ENCODE measurements at places on chromosomes 2 and 18.
A peak's percentile ranks its signal among the peaks of the same experiment; 100 is the strongest.

GRCh38 chr2:29751390-29751789, 170.0 kb downstream of the ALK start:
- DNase-seq = no peak

DNA sequence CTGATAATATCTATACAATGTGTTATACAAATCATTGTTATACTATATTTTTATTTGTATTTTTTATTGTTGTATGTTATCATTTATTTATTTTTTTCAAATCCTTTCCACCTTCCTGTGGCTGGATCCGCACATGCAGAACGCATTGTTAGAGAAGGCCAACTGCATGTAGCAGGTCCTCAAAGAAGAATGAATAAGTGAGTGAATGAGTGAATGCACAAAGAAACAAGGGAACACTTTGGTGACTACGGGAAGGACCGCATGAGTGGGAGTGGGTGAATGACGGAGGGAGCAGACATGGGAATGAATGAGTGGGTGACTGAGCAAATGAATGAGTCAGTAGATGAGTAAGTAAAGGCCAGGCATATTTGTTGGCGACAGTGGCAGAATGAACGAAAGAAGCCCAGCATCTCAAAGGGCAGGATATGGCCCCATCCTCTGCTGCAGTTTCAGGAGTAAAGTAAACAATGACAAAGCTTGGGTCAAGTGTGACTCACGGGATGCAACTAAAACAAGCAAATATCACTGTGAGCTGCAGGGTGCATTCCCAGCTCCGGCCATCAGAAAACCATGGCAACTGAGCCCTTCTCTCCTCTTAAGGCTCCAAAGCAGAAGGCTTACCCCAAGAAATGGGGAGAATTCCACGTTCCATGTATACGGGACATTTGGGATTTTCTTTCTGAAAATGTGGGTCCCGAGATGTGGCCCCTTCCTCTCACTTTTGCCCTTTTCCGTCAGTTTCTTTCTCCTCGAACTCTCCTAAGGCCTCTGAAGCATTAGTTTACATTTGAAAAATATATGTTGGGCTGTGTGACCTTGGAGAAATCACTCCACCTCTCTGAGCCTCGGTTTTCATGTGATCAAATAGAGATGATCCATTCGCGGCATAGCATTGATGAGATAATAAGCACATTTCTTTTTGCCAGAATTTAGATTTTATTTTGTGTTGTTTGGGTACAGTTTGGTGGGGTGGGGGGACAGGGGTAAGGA, 24.5 kb downstream of the KCNF1 start:
- no peak for DNase-seq

- no peak for DNase-seq
These were observed 432.1 kb upstream of the ID2 start for GRCh38 chr2:8249769-8250168.

DNA sequence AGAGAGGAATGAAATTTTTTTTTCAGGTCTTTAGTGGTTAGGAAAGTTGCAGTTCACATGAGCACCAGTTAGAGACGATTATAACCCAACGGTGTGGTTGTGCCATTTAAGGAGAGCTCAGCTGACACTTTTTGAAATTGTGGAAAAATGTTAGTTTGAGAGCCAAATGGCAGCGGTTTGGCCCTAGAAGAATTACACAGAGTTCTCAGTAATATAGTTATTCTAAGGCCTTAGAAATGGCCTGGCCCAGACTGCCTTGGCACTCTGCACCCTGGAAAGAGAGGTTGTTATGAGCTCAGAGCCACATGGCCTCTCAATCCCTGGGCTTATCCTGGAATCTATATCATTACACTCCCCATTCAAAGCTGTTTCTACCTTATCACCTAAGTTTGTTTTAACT, 117.4 kb downstream of the RHBDD1 start:
- DNase-seq = no peak

GRCh38 chr2:174750923-174751441, 13.3 kb downstream of the CHRNA1 start:
- DNase-seq = peak; percentile 32

- DNase-seq = no peak
These were observed 233.5 kb downstream of the DYM start for GRCh38 chr18:49227001-49227380.

- DNase-seq = no peak
These were observed 1.3 kb downstream of the SDC1 start for GRCh38 chr2:20223407-20224163.

- DNase-seq = no peak
These were observed 9.6 kb downstream of the CALCRL start for GRCh38 chr2:187438455-187438854.

DNA sequence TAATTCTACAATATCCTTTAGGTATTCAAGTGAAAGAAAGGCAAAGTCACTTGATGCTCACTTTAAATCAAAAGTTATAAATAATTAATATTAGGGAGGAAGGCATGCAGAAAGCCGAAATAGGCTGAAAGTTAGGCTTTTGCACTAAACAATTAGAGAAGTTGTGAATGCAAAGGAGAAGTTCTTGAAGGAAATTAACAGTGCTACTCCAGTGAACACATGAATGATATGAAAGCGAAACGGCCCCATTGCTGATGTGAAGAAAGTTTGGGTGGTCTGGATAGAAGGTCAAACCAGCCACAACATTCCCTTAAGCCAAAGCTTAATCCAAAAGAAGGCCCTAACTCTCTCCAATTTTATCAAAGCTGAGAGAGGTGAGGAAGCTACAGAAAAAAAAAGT, 103.1 kb upstream of the CXCR4 start:
- no peak for DNase-seq

DNA sequence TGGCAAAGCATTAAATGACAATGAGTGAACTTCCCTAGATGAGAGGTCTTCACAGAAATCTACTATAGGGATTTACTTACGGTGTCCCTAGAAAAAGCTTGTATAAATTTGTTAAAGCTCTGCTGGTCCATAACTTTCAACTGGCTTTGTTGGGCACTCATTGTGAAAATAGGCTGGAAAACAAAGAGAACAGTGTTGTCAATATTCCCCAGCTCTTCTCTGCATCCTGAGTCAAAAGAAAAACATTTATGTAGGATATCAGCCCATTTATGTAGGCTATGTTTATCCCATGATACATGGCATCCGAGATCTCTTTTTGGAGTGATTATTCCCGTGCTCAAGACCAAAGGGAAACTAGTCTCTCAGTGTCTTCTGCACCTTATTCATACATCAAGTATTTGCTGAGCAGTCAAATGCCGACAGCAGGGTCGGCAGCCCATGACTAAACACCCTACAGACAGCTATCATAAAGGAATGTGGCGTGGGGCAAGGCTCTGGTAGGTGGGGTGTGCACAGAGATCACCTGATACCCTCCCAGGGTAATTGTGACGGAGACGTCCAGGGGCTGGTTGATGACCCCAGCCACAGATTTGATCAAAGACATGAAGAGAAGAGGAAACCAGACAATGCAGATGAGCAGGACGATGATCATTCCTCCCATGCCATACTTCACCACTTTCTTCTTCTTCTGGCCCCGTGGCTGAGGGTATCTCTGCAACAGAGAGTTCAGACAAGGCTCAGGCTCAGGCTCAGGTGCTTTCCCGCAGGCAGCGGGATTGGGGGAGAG, 155.9 kb downstream of the NAPG start:
- DNase-seq = no peak

DNA sequence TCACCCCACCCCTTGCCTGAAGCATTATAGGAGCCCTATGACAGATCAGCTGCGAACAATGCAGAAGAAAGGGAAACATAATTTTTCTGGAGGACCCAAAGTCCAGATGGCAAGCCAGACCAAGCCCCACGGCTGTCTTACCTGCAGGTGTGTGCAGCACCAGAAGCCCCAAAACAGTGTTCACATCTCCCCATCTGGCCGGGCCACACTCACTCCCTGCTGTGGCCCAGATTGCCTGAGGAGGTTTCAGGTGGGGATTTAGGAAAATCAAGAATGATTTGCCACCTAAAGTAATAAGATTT, 11.7 kb upstream of the STK17B start:
- DNase-seq = no peak

DNA sequence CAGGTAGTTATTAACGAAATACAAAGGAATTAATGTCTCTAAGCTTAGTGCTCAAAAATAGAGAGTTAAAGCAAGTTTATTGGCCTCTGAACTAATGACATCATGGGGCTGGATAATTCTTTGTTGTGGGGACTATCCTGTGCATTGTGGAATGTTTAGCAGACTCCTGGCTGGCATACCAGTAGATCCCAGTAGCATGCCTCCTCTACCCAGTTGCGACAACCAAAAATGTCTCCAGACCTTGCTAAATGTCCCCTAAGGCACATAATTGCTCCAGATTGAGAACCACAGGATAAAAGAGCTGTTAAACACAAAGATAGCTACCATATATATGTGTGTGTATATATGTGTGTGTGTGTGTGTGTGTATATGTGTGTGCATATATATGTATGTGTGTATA, 194.5 kb downstream of the ERBB4 start:
- no peak for DNase-seq

DNA sequence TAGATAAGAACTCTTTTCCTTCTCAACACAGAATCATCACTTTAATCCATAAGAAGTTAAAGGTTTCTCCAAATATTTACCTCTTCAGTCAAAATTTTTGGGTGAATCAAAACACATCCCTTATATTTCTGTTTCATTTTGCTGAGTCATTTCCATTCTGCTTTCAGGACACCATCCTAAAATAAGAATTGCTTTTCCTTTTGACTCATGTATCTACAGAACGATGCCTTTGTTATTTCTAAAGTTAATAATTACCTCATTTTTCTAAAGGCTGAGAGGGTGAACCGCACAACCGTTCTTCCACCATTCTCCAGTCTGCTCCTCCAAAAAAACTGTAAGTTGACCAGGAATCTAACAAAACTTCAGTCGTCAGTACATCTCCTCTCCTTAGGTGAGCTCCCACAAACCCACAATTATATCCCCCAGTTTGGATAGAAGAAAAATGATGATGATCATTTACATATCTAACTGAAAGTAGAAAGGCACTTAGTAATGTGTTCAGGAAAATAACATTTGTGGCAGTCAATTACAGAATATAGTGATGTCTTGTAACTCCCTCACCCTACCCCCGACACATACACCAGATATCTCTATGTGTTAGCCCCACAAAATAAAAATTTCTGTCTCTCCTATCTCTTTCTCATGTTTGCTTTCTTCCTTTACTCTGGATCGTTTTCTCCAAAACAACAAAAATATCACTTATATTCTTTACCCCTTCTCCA, 162.5 kb downstream of the RAD51AP2 start:
- DNase-seq = no peak

- DNase-seq = no peak
These were observed 1055.2 kb upstream of the FANCL start for GRCh38 chr2:59296279-59296678.

DNA sequence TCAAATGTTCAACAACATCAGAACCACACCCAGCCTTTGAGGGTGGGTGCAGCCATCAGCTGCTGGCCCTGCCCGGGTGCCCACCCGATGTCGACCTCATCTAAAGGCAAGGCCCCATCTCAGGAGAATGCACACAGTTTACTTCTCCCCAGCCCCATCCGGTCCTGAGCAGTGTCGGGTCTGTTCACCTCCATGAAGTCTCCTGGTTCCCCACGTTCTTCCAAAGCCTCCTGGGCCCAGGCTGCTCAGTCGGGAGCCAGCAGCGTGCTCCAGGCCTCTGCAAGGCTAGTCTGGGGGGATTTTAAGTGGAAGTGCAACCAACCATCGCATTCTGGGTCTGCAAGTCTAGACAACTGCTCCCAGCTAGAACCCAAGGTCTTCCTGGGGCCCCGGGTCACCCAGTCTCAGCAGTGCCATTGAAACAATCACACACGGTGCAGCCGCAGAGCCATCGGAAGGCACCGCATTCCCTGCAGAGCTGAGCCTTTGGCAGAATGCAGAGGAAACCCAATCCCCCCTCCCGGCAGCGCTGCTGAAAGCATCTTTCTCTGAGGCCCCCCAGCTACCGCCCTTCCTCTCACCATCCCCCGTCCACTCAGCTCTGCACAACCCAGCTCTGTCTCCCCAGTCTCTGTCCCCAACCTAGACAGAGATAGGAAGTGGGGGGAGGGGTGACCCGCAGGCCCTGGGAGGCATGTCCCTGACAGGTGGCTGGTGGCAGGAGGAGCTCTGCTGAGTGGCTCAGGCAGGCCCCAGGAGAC, 8.5 kb downstream of the ESPNL start:
- DNase-seq = no peak

GRCh38 chr2:54879598-54880332, 156.3 kb downstream of the EML6 start:
- no peak for DNase-seq

- peak; percentile 6 for DNase-seq
These were observed 48.2 kb upstream of the PPM1B start for GRCh38 chr2:44120428-44120827.

- DNase-seq = no peak
These were observed 316.8 kb downstream of the PAX3 start for GRCh38 chr2:221981912-221982470.
